ENCODE measurements at places on chromosomes 7 and 10. TPM values are rescaled to one million over a fixed set of nuclear protein-coding genes. Genes with fewer than 3 reads are reported as not detected.

Gene SPDYE16
- 0.71 TPM for total RNA-seq

Gene PTPRZ1
- total RNA-seq: not detected

Gene CD36
- total RNA-seq: 6.8 TPM

DNA sequence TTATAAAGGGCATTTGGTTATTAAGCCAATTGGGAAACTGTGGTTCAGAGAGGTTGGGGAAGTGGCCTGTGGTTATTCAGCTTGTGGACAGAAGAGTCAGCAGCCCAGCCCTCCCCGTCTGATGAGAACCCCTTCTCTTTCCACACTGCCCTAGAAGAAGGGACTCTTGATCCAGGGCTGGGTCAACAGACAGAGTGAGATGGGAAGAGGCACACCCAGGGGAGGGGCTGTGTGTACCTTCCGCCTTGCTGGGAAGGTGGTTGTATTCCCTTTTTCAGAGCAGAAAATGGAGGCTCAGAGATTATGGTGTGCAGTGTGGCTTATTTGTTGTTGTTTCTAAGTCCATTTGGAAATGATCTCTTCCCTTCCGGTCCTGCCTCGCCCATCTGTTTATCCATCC is 103.4 kb downstream of the GRK5 start:
- DNase-seq: no peak
- no peak overlapping the region for H3K4me3 ChIP-seq
- peaks cover 28% of the 10 kb centered on the region for H3K27me3 ChIP-seq
- peaks cover 65% of the 10 kb centered on the region for H3K4me1 ChIP-seq
- H3K36me3 ChIP-seq: peaks cover 11% of the 10 kb centered on the region
- H3K27ac ChIP-seq: no peak overlapping the region

DNA sequence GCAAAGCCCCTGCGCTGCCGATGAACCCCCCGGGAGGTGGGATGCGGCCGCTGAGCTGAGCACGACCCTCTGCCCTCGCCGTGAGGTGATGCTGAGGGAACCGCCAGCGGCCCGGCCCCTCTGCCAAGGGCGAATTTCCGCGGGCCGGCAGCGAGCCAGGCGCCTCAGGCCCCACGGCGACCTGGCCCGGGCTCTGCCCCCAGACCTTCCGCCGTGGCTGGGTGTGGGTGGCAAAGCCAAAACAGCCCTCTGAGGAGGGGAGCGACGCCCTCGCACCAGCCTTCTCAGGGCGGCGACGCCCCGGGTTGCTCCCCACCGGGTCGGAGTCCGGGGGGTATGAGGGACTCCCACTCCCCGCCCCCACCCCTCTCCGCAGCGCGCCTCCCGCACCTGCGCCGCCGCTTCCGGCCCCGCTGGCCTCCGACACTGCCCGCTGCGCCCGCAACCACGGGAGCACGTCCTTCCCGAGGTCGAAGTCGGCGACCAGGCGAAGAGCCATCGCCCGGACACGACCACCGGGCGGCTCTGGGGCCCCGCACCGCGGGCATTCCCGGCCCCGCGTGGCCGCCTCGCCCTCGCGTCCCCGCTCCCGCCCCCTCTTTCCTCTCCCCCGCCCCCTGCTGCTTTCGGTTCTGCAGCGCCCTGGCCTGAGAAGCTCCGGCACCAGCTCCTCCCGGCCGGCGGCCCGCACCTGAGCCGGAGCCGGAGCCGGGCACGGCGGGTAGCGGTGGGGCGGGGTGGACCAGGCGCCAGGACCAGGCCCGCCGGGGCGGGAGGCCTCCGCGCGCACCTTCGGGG is at the start of gene GSAP:
Gene GSAP, minus strand, starts transcription at position 527 of the 798 bp plus-strand sequence. Its CDS starts 28 bp downstream, at position 499.
- peaks cover 27% of the 10 kb centered on the region for H3K4me1 ChIP-seq
- no peak within 1 kb of the TSS for H3K27ac ChIP-seq
- peak; percentile 71 for DNase-seq
- peaks cover 5% of the 10 kb centered on the region for H3K36me3 ChIP-seq
